ENCODE measurements at places on chromosomes 5 and 9. TPM values are rescaled to one million over a fixed set of nuclear protein-coding genes. Genes with fewer than 3 reads are reported as not detected.

The ZNF782 gene
- 3.0 TPM for total RNA-seq

The LCN6 gene
- not detected for total RNA-seq

The PTPN3 gene
- 5.3 TPM for total RNA-seq

The CXCL14 gene
- total RNA-seq: under 0.01 TPM

The ZNF462 gene
- 4.9 TPM for total RNA-seq

The CDC42SE2 gene
- 47.6 TPM for total RNA-seq

The C9 gene
- total RNA-seq: under 0.01 TPM

The FBN2 gene
- 0.13 TPM for total RNA-seq

The GCNT4 gene
- total RNA-seq: 0.13 TPM

The FABP6 gene
- not detected for total RNA-seq

The PCDHA1 gene
- total RNA-seq: not detected

The DNM1 gene
- 0.13 TPM for total RNA-seq

The ZDHHC12 gene
- 46.1 TPM for total RNA-seq

The PRR16 gene
- total RNA-seq: not detected

The PAEP gene
- not detected for total RNA-seq

The IL5 gene
- not detected for total RNA-seq

The CCL27 gene
- total RNA-seq: not detected

The SWI5 gene
- 16.4 TPM for total RNA-seq

The TOR1A gene
- total RNA-seq: 22.9 TPM

All from dermis microvascular lymphatic vessel endothelial cell (primary cell).